CD4-positive, alpha-beta T cell (primary cell): ENCODE measurements at places on chromosomes 2 and 18.

- DNase-seq = no peak
These were observed 557.0 kb upstream of the CNTNAP5 start for GRCh38 chr2:123468071-123468470.

DNA sequence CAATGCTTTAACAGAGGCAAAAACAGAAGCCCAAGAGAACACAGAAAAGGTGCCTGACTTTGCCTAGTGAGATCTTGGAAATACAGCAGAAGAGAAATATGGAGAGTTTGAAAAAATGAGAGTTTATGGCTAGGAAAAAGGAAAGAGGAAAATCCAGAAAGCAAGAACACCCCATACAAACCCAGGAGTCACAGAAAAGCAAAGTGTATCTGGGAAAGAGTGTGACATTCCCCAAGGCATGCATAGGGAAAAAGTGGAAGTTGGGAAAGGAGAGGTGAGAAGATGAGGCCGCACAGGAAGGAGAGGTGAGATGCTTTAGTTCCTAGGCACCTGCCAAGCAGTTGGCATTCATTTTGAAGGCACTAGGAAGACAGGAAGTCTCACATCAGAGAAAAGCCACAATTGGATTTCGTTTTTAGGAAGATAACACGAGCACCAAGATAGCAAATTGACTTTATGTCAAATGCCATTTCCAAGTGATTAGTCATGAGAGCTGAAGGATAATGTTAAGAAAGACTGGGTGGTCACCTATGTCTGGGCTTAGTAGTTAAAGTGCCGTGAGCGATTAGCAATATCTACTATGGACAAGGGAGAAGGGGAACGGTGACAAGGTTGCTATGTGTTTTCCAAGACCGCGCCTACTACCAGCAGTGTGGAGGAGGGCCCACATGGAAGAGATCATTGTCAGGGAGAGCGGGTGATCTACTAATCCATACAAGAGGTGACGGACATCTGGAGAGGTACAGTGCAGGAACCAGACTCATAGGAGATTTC lies 224.1 kb upstream of the PARD3B start:
- DNase-seq = no peak

DNA sequence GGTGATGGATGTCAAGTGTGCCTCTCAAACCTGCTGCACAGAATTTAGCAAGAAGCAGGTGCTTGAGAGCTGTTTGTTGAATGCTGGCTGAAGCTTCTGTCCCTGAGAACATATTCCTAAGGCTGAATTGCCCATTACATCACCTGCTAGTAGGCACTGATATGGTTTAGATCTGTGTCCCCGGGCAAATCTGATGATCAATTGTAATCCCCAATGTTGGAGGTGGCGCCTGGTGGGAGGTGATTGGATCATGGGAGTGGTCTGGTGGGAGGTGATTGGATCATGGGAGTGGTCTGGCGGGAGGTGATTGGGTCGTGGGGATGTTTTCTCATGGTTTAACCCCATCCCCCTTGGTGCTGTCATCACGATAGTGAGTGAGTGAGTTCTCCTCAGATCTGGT lies 128.0 kb downstream of the HRH4 start:
- no peak for DNase-seq

DNA sequence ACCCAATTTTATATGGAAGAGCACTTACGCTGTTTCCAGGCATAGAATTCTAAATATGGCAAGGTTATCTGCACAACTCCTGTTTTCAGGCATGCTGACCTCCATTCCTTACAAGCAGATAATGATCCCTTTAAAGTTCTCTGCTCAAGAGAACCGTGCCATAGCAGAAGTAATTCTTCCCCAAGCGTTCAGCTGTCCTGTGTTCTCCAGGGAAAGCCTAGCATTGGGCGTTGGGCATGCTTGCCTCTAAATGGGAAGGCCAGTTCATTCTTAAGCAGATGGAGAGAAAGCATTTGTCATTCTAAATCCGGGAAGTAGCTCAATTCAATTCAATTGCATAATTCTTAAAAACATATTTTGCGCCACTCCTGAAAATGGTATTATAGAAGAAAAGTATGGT lies 55.7 kb upstream of the EML4 start:
- no peak for DNase-seq

GRCh38 chr2:46794693-46795317 lies 120.8 kb downstream of the MCFD2 start:
- no peak for DNase-seq

GRCh38 chr2:167438206-167438605 lies 549.9 kb downstream of the XIRP2 start:
- DNase-seq = no peak

- peak; percentile 48 for DNase-seq
These were observed 1.3 kb upstream of the PRKCE start for GRCh38 chr2:45649858-45650811.

DNA sequence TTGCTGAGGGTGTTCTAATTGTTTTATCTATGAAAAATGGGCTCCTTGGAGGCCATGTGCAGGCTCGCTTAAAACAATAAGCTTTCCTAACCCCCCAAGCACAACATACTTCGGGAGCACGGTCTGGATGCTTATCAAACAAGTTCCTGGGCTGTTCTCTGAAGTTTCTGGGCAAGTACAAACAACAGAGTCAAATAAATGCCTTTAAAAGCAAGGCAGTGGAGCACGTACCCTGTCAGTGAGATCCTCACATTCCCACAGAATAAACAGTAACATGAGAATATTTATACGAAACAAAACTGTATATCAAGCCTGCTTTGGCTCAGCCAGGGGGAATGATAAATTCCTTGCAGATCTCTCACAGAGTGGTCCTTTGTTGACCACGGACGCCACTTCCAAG lies 44.8 kb downstream of the FTCDNL1 start:
- no peak for DNase-seq

- DNase-seq = no peak
These were observed 31.7 kb upstream of the TTC32 start for GRCh38 chr2:19933351-19933981.

GRCh38 chr18:6605115-6605869 lies 124.2 kb upstream of the ARHGAP28 start:
- no peak for DNase-seq

GRCh38 chr2:48668992-48669391 lies 51.3 kb downstream of the GTF2A1L start:
- DNase-seq = no peak

DNA sequence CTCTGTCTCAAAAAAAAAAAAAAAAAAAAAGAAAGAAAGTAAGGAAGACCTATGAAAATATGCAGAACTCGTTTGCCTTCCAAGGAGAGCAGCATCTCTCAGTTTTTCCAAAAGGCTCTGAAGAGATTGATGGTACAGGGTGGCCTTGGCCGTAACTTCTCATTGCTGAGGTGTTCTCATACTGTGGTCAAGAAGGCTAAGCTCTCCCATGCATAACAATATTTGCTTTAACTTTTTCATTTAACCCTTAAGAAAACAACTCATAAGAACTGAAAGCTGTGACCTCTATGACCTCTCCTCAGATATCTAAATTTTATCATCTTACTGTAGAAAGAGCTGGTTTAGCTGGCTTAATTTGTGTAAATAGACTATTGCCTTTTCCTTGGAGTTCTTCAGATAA lies 37.1 kb upstream of the GATA6 start:
- DNase-seq = no peak

DNA sequence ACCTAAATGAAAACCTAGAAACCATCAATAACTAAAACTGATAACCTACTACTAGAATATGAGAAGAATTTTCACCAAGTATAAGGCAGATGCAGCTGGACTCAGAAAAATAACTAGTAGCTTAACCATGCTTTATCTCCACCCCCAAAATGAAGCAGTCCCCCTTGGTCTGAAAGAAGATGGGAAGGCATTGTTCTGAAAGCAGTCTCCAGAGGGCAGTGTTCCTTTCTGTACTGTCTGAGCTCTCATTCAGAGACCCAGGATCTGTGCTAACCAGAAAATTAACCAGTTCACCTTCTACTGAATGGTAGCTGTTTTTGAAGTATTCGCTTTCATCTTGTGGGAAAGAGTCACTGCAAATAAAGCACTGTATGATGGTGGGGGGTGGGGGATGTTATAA lies 273.0 kb downstream of the PDE11A start:
- no peak for DNase-seq

DNA sequence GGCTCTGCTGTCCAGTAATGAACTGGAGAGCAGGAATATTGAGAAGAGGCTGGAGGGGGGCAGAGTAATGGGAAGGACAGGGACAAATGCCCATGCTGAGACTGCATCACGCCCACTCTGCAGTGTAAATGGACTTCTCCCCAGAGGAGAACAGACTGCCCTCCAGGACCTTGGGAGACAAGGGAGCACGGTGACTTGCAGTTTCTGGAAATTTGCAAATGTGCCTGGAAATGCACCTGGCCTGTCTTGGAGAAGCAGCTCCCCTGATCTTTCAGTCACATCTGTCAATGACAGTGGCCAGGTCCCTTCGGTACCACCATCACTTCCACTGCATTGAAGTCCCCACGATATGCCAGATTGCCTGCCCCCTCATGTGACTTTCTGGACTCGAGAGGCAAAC lies 178.7 kb upstream of the SH3BP4 start:
- DNase-seq = no peak

GRCh38 chr2:98750593-98751282 lies 19.8 kb upstream of the MGAT4A start:
- DNase-seq = no peak

GRCh38 chr2:241554610-241555322 lies 3.8 kb upstream of the BOK start:
- DNase-seq = no peak

DNA sequence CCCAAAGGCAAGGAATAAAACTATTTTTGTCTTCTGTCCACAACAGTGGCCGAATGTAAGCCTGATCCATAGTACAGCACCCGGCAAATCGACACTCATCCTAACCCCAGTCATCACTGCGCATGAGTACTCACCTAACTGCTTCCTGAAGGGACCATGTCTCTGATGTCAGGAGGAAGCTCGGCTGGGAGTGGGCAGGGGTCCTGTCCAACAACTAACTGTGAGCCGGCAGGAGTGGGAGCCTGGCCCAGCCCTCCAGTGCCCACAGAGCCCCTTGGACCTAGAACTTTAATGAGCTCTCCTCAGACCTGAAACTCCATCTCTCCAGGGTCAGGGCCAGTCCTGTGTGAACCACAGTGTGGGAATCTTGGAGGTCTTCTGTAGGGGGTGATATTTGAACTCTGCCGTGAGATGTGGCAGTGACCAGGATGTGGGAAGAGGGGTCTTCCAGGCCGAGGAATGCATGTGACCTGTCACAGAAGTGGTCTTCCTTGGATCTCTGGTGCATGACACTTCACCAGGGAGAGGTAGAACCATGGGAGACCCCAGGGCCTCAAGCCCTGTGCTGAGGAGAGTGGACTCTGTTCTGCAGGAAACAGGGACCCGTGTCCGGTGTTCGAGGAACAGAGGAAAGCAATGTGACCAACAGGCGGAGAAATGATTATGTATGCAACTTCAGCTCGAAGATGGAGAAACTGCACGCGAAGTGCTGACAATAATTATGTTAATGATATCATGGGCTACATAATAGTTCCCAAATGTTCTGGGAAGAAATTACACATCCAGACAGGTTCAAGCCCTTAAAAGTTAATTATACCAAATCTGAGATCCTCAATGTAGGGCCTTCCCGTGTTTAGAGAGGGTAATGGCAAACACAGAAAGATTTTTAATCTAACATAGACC lies 240.1 kb upstream of the HDAC4 start:
- DNase-seq = no peak

- DNase-seq = peak; percentile 58
These were observed 46.6 kb upstream of the ZBTB7C start for GRCh38 chr18:48455555-48456478.

GRCh38 chr2:124875627-124876244 lies 850.6 kb downstream of the CNTNAP5 start:
- no peak for DNase-seq

DNA sequence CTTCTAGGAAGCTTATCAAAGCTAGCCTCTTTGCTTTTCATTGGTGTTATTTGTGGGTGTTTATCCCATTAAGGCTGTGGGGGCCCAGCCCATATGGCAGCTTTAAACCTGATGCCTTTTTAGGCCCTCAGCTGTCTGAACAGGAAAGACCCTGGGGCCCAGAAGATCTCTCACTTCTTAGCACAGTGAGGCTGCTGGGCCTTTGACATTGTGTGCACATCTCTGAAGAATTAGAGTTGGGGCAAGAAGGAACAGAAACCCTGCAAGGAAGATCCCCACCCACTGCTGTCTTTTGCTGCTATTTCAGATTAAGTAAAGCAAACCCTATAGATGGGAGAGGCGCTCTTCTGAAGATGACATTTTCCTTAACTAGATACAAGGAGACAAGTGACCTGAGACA lies 250.0 kb downstream of the SMAD2 start:
- no peak for DNase-seq

DNA sequence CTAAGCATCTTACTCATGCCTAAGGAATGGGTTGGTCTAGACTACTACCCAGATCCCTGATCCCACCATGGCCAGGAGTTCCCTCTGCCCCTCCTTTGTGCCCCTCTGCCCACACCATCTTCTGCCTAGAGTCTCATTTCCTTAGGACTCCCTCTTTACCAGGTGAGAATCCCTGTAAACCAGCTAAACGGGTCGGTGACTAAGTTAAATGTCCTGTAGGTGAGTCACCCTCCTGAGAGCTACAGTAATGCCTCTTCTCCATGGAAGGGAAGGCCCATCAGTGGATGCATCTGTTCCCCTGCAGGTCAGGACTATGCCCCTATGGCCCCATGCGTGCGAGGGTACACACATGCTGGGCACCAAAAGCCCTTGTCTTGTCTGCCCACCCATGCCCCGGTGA lies 25.4 kb downstream of the PTGR3 start:
- DNase-seq = no peak

- peak; percentile 8 for DNase-seq
These were observed 1.2 kb downstream of the ABHD3 start for GRCh38 chr18:21703241-21703820.

GRCh38 chr18:8332286-8332685 lies 277.0 kb upstream of the RAB12 start:
- DNase-seq = no peak

GRCh38 chr2:3469486-3469885 lies 49.8 kb downstream of the ADI1 start:
- DNase-seq = no peak

DNA sequence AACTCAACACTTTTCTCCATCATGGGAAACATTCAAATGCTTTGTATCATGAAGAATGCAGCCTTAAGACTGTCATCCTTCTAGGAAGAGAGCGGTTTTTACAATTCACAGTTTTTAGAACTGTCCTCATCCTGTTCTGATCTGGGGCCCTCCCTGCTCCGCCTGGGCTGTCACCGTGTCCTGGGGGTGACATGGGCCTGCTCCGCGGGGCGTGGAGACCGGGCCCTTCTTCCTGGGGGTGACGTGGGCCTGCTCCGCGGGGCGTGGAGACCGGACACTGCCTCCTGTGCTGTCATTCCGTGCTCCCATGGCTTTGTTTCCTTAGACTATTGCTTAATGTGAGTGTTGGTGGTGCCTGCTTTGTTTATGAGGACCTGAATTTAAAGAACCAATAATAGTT lies 122.8 kb downstream of the TMEM18 start:
- DNase-seq = no peak

GRCh38 chr2:58920001-58920400 lies 678.9 kb upstream of the FANCL start:
- DNase-seq = no peak
